Right ventricle myocardium inferior (tissue), 1 donor: ENCODE measurements at places on chromosomes 12 and 14. TPM values are rescaled to one million over a fixed set of nuclear protein-coding genes. Genes with fewer than 3 reads are reported as not detected.

The FLRT2 gene
- total RNA-seq, result 3.4 TPM

The KRT82 gene
- not detected for total RNA-seq

The CRACR2A gene
- total RNA-seq, result 4.5 TPM

The ADCK1 gene
- total RNA-seq, result 8.7 TPM

The ARHGDIB gene
- total RNA-seq, result 72.1 TPM

The KCNK10 gene
- total RNA-seq, result not detected

The SYNDIG1L gene
- not detected for total RNA-seq

The APOLD1 gene
- 19.7 TPM for total RNA-seq

The INHBE gene
- total RNA-seq, result not detected

The SLC6A13 gene
- 3.2 TPM for total RNA-seq

The EML5 gene
- total RNA-seq, result 0.27 TPM

The ASCL4 gene
- not detected for total RNA-seq

The AICDA gene
- 0.08 TPM for total RNA-seq

The SCN8A gene
- 0.24 TPM for total RNA-seq

The GCH1 gene
- total RNA-seq, result 2.4 TPM

The SERPINA1 gene
- 9.1 TPM for total RNA-seq
